Endodermal cell (in vitro differentiated cells): ENCODE measurements at places on chromosomes 7 and 10. TPM values are rescaled to one million over a fixed set of nuclear protein-coding genes. Genes with fewer than 3 reads are reported as not detected.

DNA sequence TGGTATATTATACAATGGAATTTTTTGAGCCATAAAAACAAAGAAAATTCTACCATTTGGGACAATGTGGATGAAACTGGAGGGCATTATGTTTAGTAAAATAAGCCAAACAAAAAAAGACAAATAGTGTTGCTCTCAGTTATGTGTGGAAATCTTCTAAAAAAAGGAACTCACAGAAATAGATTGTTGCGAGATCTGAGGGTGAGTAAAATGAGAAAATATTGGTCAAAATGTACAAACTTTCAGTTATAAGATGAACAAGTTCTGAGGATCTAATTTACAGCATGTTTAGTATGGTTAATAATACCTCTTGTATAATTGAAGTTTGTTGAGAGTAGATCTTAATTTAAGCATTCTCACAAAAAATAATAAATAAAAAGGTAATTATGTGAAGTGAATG lies 291.2 kb downstream of the KIF20B start:
- DNase-seq = no peak

DNA sequence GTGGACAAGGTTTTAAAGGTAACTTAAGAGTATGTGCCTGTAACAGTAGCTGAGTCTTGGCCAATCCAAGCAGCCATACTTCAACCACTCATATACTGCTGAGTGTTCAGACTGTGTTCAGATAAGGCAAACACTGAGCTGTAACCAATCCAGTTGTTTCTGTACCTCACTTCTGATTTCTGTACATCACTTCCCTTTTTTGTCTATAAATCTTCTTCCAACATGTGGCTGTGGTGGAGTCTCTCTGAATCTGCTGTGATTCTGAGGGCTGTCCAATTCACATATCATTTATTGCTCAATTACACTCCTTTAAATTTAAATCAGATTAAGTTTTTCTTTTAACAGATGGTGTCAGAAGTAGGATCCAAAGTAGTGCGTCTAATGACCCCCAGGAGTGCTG lies 149.5 kb upstream of the PHF14 start:
- DNase-seq = no peak

GRCh38 chr10:3048119-3049019 lies 19.0 kb upstream of the PFKP start:
- DNase-seq = peak; percentile 68

OR6V1 gene
- not detected in 3 replicates for total RNA-seq

- no peak for DNase-seq
Measured at GRCh38 chr7:150971242-150972022, 6.7 kb downstream of the KCNH2 start.

- DNase-seq = no peak
Measured at GRCh38 chr10:44755481-44755880, 155.7 kb upstream of the TMEM72 start.

SHTN1 gene
- total RNA-seq = 39.4 and 40.5 TPM in 2 replicates

DNA sequence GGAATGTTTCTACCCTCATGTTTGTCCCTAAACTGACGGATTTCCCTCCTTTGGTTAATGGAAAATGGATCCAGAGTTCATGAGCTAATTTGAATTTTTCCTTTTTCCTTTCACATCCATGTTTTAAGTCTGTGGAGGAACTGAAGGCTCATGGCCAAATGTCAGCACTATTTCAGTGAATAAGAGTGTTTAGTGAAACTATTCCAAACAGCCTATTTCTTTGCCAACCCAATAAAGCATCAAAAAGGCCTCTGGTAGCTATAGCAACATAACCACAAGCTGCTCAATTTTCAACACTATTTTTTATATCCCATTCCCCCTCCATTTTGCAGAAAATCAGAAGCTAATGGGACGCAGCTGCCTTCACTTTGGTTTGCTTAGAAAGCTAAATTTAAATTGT lies 1454.1 kb downstream of the GATA3 start:
- no peak for DNase-seq
